Activated naive CD4-positive, alpha-beta T cell treated with anti-CD3 and anti-CD28 coated beads, Interleukin-2, amount 10 ng/mL, durations not matched to agents 7 days and 5 days (primary cell): ENCODE measurements at places on chromosomes 12 and 14.

- DNase-seq, result no peak
Observed at GRCh38 chr14:40347675-40348074, 915.4 kb upstream of the FBXO33 start.

DNA sequence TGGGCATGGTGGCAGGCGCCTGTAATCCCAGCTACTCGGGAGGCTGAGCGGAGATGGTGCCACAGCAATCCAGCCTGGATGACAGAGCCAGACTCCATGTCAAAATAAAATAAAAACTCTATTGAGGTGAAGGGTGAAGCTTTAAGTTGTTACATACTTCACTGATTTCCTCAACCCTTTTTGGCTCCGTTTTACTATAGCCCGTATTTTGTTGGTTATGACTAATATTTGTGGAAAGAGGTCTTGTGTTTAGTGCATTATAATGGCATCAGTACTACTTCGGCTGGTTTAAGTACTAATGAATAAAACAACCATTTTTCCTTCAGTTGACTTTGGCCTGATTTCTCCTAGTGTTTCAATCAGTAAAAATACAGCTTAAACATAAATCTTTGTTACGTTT lies 27.0 kb upstream of the SLC2A14 start:
- no peak for DNase-seq

- DNase-seq, result peak; percentile 68
Observed at GRCh38 chr14:31944256-31945073, 132.6 kb upstream of the ARHGAP5 start.

DNA sequence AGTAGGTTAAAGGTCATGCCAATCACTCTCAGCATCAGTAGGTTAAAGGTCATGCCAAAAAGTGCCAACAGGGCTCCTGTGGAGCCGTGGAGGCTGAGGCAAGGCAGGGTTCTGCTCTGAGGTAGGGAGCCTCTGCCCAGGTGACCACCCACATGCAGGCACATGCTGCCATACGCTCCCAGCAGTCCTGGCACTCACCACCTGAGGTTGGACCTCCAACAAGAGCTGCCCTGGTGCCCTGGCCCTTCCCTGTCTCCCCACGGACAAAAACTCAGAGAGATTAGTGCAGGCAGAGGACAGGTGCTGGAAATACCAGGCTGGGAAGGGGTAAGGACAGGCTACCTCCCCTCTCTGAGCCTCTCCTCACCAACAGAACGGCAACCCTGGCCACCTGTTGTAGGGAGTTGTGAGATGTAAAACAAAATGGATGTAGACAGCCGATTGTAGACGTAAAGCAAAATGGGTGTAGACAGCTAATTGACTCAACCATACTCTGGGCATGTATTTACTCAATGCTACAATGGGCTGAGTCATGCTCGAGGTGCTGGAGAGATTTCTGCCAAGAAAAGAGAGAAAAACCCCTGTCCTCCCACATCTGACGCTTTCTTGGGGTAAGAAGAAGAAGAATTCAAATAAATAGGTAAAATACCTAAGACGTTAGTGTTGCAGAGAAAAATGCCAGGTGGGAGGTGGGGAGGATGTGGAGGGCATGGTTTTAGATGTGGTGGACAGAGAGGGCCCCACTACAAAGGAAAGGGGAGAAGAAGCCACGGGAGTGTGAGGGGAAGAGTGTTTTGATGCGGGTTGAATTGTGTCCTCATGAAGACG lies 32.4 kb downstream of the LTBP2 start:
- no peak for DNase-seq

GRCh38 chr12:55068416-55069010 lies 48.7 kb downstream of the NEUROD4 start:
- DNase-seq, result peak; percentile 25

DNA sequence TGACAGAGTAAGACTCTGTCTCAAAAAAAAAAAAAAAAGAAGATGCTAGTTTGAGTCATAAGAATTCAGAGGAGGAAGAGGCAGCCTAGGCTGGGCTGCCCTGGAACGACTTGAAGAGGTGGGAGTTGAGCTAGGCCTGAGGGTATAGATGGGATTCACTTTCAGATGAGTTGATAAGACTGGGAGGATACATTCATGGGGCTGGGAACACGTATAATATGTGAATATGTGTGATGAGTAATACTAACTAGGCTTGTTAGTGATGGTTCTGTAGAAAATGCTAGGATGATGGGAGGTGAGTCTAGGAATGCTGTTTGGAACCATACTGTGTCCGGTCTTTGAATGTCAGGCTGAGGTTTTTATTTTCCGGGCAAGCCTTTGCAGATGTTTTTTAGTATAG lies 9.0 kb downstream of the PLEKHA5 start:
- no peak for DNase-seq

- peak; percentile 21 for DNase-seq
Observed at GRCh38 chr14:52175982-52176502, 91.5 kb upstream of the PTGDR start.

- no peak for DNase-seq
Observed at GRCh38 chr14:39406560-39406959, 25.7 kb downstream of the FBXO33 start.

DNA sequence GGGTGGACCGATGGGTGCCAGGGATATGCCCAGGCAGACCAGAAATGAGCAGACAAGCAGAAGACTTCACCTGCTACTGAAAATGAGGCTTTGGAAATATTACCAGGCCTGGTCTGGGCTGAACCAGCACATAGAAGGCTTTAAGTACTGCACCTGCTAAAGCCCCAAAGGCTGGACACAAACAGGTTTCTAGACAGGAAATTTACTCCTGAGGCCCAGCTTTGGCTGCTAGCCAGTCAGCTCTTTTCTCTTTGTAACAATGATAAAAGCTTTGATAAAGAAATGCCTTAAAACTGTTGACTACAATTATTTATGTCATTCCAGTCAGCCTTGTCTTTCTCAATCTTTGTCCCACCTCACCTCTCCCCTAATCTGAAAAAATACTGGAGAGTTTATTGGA lies 228.9 kb upstream of the EGLN3 start:
- no peak for DNase-seq

DNA sequence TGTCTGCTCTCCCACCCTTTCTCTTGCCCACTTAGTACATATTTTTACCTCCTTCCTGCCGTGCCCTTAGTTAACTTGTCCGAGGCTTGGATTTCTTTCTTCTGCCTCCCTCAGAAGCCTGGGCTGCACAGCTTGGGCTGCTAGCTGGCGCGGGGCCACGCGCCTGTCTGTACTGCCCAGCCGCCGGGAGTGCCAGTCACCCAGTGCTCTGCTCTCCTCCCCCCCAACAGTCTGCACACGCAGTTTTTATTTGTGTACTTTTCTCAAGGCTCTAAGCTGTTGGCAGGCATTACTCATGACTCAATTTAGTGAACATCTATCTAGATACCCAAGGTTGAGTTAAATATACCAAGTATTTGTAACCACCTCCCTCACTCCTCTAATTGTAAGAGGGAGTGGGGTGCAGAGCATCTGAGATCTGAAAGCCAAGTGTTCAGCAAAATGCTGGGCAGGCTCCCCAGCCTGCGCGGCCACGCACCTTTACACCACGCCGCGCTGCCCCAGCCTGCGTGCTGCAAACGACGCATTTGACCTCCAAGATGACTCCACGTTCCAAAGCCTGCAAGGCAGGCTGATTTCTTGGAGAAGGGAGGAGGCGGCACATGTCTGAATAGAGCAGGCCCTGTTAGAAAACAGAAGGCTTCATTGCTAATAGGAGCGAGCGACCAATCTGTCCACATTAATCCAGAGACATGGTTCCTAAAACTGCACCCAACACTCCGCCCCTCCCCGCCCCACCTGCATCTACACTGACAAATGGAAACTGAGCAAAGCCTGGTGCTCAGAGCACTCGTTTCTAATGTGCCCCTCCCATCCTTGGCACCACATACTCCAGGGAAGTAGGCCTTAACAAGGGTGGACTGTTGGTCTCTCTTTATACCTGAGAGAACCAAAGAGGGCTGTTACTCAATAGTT lies 18.2 kb upstream of the CACNA2D4 start:
- no peak for DNase-seq

GRCh38 chr14:105617201-105617777 lies 90.9 kb downstream of the TMEM121 start:
- DNase-seq, result no peak

DNA sequence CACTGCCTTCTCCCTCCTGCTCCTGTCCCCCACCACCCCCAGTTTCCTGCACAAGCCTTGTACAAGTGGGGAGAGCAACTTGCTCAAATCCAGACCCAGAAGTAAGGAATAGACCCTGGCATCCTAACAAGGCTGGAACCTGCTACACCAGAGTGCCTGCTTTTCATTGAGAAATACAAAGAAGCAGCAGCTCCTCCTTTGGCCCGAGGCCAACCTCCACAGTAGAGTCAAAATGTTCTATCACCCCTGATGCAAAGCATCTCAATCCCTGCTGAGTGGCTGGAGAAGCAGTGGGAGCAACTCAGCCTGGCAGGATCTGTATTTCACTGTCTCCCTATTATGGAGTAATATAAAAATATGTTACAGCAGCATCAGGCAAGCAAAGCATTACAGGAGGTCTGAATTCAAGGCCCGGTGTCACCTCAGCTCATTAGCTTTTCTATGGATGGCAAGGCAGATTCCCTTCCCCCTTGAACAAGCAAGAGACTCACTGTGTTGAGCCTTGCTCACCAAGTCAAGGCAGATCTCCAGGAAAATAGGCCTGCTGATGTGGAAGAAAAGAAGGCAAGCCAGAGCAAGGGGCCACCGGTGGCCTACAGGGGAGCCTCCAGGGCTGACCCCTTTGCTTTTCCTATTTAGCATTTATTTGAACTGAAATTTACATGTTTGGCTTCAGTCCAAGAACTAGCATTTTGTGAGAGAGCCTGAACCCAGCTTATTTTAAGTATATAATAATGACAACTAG lies 186.3 kb upstream of the EGLN3 start:
- DNase-seq, result no peak

DNA sequence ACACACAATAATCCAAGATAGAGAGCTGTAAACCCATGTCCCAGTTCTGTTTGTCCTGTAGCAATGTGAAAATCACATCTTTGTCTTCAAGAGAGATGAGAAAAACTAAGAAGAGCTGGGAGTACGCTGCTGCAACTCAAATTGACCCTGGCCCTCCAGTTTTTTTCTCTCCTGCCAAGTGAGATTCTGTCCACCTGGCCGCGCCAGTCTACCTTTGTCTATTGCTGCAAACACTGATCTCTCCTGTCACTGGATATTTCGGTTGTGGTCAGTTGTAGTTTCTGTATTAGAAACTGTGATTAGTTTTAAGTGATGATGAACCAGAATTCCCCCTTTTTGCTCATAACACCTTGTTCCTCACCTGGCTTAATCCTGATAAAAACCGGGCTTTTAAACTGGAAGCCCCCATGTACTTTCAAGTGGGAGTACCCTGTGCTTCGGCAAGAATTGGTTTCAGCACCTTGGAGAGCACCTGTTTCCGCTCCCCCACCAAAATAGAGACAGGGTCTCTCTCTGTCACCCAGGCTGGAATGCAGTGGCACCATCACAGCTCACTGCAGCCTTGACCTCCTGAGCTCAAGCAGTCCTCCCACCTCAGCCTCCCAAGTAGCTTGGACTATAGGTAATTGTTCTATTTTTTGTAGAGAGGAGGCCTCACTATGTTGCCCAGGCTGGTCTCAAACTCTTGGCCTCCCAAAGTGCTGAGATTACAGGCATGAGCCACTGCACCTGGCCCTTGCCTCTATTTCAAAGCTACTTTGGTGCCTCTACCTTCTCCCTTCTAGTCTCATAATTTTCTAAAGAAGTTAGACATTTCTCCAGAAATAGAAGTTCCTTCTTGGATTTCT lies 156.8 kb downstream of the PHETA1 start:
- peak; percentile 40 for DNase-seq

GRCh38 chr12:100643246-100643645 lies 69.8 kb downstream of the GAS2L3 start:
- no peak for DNase-seq

GRCh38 chr12:111441107-111441928 lies 35.6 kb downstream of the SH2B3 start:
- no peak for DNase-seq

- DNase-seq, result no peak
Observed at GRCh38 chr14:100780646-100781355, 45.1 kb upstream of the MEG3 start.

DNA sequence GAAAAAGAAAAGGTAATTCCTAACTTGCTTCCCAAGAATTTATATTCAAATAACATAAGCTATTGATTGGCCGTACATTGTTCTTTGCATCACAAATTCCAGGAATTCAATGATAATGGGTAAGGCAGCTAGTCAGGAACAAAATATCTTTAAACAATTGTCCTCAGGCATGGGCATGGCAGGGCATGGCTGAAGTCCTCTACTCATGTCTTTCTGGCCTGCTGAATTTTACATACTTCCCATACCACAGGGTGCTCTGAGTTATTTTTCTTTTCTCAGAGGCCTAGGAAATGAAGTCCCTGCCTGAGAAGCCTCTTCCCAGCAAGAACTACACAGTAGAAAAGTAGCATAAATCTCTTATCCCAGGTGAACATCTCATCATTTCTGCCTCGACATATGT lies 15.1 kb upstream of the DRAM1 start:
- no peak for DNase-seq

DNA sequence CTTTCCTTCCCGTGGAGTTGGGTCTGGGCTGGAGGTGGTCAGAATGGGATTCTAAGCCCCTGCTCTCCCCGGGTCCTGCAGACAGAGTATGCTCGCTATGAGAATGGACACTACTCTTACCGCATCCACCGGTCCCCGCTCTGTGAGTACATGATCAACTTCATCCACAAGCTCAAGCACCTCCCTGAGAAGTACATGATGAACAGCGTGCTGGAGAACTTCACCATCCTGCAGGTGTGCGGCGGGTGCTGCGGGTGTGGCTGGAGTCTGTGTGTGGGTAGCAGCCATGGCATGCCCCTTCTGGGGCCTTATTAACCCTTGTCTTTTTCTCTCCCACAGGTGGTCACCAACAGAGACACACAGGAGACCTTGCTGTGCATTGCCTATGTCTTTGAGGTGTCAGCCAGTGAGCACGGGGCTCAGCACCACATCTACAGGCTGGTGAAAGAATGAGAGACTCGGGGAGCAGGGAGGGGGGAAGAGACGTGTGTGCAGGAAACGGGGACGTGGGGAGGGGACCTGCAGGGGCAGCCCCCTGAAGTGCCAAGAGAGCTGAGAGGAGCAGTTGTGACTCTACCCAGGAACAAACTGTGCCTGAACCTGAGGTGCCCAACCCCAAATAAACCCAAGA lies 37.0 kb upstream of the TSPAN9 start:
- DNase-seq, result no peak
